Right lung (tissue), 10 donors: ENCODE measurements at places on chromosomes 13 and 19. TPM values are rescaled to one million over a fixed set of nuclear protein-coding genes. Genes with fewer than 3 reads are reported as not detected.

The HDGFL2 gene
- polyA plus RNA-seq: 63.3 TPM

The UBE2L5 gene
- 0.35 TPM for polyA plus RNA-seq

The ZNF382 gene
- 12.1 TPM for polyA plus RNA-seq

The FUT1 gene
- 6.3 TPM for polyA plus RNA-seq

The PRODH2 gene
- not detected for polyA plus RNA-seq

The HSPB6 gene
- polyA plus RNA-seq: 86.0 TPM

The CGB7 gene
- polyA plus RNA-seq: 0.39 TPM

The IGFL3 gene
- polyA plus RNA-seq: not detected

The ACP7 gene
- polyA plus RNA-seq: 0.16 TPM

The LIM2 gene
- not detected for polyA plus RNA-seq

DNA sequence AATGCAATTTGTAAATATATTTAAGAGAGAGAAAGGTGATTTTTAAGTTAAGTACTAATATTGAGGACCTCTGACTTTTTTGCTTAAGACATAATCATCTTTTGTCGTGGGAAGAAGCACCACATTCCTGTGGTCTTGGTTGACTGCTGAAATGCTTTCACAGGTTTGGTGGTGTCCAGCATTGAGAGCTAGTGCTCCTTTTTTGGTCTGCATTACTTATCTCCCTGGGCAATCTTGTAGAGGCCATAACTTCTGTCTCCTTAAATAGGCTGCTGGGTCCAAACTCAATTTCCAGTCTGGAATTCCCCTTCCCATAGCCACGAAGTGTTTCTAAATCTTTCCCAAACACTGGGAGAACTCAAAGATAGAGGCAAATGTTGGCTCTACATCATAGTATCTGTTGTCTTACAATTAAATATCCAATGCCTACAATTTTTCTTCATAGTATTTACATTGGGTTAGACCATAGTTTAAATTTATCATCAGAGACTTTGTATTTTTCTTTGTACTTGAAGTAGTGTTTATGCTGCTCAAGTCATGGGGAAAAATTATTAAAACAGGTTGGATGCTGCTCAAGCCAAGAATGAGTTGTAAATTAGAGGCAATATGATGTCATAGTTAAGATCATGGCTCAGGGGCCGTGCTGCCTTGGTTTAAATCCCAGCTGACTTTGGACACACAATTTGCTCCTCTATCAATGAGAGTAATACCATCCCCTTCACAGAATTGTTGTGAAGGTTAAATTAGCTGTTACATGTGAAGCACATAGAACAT lies 105.6 kb downstream of the POSTN start:
- DNase-seq: no peak

GRCh38 chr13:108609353-108609752 lies 20.1 kb upstream of the MYO16 start:
- DNase-seq: no peak

GRCh38 chr13:29081036-29081435 lies 260.9 kb downstream of the MTUS2 start:
- no peak for DNase-seq

DNA sequence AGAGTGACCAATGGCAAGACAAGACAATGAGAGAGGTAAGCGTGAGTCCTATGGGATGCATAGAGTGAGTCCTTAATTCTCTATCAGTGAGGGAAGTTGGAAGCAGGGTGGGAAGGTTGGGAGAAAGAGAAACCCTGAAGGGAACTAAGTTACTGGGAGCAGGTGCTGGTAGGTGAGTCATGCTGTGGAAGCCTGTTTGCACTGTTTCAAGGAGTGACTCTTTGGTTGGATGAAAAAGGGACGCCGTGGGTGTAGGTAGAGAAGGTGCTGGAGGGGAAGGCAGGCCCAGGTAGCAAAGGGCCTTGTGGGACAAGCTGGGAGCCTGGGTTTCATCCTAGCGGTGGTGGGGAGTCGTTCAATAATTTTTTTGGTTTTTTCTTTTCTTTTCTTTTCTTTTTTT lies 21.9 kb downstream of the IGFL1 start:
- no peak for DNase-seq

- no peak for DNase-seq
Measured at GRCh38 chr13:101709952-101710351, 257.5 kb downstream of the ITGBL1 start.

- DNase-seq: no peak
Measured at GRCh38 chr13:67139551-67139950, 90.6 kb downstream of the PCDH9 start.

DNA sequence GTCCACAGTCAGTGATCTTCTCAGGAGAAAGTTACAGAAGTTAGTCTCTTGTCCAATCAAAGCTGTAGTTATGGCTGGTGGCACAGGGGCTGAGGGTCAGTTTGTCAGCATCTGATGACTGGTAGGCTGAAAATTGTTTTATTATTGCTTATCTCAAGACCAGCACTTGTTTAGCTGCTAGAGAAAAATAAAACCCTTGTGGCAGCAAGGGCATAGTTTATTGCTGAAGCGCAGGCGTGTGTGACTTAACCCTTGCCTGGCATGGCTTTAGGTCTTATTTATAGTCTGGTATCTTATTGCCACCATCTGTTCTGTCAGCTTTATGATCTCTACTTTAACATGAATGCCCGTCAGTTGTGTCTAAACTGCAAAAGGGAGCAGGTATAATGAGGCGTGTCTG lies 154.7 kb downstream of the USP12 start:
- DNase-seq: no peak

DNA sequence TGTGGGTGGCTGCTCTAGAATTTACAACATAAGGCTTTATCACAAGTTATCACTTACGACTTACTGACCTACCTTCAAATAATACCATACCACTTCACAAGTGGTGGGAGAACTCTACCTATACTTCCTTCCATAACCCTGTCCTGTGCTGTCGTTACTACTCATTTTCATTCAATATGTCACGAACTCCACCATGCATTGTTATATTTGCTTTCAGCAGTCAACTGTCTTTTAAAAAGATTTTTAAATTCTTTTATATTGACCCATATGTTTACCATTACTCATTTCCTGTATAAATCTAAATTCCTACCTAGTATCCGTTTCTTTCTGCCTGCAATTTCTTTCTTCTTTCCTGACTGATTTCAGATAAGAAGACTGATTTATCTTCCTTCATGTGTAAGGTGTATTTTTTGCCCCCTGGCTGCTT lies 200.0 kb downstream of the KLF12 start:
- no peak for DNase-seq

DNA sequence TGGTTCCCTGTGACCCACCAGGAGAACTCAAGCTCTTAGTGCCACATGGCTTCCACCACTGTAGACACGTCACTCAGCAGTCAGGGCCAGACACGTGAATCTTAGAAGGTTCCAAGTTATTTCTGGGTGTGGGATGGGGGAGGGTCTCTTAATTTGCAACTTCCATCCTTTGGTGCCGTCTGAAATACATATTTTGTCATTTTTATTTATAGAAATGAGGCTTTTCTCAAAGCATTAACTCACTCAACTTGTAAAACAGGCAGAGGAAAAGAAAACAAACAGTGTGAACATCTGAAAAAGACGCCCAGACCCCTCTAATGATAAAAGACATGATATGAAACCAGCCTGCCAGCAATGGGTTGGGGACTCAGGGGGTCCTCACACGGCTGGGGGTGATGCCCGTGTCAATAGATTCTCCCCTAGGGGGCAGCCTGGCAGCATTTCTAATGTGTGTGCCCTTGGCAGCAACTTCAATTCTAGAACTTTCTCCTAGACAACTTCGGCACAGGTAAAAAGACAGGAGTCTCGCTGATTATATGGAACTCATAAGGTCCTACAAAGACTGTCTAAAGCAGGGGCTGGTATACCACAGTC lies 15.4 kb downstream of the PIP5K1C start:
- no peak for DNase-seq

GRCh38 chr19:2787115-2787514 lies 1.8 kb downstream of the THOP1 start:
- DNase-seq: no peak

- no peak for DNase-seq
Measured at GRCh38 chr19:32318884-32319520, 26.4 kb upstream of the ZNF507 start.

GRCh38 chr13:113646376-113646775 lies 11.6 kb downstream of the ATP4B start:
- no peak for DNase-seq

DNA sequence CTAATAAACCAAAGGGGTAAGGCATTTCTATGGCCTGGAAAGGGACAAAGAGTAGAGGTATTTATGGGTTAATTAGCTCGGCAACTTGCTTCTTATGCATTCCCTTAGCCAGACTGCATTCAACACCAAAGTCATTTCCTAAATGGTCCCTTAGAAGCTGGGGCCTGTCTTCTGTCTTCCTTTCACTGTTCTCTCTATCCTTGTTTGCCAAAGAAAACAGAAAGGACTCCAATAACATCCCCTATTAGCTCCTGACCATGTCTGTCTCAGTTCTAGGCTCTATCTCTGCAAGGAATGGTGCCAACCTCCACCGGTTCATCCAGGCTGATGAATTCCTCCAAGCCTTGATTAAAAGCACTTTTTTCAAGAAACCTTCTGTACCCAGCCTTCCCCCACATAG lies 123.5 kb downstream of the KCTD12 start:
- DNase-seq: no peak

DNA sequence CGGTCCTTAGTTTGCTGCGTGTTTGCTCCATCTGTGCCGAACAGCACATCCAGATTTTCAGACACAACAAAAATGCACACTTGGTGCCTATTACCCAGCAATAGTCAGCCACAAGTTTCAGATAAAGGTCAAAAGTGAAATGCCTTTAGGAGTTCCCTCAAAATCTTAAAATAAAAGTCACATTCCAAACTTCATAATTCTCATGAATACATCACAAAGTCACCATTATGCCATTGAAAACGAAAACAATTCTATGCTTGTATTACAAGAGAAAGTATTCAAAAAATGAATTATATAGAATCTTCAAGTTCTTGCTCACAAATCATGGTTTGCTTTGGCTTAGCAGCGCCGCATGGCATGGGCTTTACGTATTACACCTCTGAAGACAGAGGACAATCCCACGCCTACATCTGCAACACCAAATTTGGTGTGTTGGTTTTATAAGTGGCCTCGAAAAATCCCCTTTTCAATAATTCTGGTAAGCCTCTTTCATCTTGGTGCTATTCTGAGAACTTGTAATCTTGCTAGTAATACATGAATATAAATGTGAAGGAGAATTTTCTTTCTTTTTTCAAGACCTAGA lies 26.6 kb downstream of the COL4A1 start:
- DNase-seq: no peak

DNA sequence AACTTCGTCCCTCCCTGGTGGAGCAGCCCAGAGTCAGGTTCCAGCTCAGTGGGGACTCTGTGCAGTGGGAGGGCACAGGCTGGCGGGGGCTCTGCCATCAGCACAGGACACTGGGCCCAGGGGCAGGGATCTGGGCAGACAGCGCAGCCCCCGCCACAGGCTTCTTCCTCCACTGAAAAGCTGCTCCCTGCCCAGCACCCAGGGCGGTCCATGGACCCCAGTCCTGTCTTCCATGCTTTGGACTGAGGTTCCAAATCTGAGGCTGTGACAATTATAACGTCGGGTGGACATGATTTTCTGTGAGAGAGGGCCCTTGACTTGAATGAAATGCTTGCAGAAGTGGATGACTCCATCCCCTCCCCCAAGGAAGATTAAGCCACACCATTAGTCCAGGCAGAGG lies 21.2 kb upstream of the NCCRP1 start:
- DNase-seq: no peak

DNA sequence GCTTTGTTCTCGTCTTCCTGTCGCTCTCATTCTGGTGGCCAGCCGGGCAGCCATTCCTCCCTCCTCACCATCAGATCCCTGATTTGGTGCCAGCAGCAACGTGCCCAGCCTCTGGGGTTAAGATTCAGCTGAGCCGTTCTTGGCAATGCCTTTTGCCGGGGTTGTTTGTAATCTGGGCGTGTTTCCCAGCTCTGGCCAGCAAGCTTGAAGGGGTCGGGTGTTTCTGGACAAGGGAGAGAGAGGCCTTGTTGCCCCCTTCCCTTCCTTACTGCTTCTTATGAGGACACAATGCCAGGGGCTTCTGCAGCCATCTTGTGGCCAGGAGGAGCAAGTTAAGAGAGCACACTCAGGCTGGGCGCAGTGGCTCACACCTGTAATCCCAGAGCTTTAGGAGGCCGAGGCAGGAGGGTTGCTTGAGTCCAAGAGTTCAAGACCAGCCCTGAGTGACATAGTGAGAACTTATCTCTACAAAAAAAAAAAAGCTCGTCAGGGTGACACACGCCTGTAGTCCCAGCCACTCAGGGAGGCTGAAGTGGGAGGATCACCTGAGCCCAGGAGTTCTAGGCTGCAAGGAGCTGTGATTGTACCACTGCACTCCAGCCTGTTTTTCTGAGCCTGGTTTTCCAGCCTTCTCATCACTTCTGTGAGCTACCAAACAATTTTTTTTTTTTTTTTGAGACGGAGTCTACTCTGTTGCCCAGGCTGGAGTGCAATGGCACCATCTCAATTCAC lies 10.7 kb upstream of the CRTC1 start:
- no peak for DNase-seq

- DNase-seq: no peak
Measured at GRCh38 chr19:38216785-38217641, 7.0 kb downstream of the DPF1 start.

- DNase-seq: no peak
Measured at GRCh38 chr13:64930636-64931035, 2299.5 kb downstream of the PCDH9 start.

GRCh38 chr13:51967482-51968446 lies 43.5 kb downstream of the ATP7B start:
- DNase-seq: no peak

DNA sequence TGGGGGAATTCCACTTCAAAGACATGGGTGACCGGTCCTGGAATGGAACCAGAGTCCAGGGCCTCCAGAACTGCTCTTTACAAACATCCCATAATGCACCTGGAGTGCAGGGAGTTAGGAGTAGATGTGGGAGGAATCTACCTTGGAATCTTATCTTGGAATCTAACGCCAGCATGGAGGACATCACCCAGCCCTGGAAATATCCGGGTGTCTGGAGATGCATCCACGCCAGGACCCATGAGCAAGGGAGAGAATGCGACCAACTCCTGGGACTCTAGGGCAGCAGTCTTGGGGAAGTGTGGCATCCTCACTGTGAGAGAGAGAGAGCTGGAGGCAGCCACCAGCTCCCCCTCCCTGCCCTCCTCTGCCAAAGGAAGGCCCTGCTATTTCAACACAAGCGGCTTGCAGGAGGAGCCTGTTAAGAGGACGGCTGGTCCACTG lies 211.8 kb downstream of the UQCRFS1 start:
- DNase-seq: no peak

GRCh38 chr13:99800951-99801350 lies 170.6 kb downstream of the ZIC5 start:
- DNase-seq: no peak

DNA sequence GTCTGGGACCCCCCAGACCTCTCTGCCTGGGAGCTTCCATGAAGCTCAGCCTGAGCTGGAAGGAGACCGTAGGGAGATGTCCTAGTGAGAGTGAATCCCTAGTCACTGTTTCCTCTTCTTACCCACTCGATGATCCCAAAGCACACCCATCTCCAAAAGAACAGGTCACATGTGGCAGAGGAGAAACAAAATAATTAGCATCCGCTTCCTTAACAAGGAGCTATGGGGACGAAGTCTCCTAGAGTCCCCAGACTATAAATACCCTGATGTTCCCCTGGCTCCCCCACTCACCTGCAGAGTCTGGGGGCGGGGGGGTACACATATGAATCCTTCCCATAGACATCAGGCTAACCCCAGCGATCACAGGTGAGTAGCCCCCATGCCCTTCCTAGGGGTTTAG lies at the start of gene OR1I1:
Gene OR1I1 (plus strand): TSS at position 301 of the 400 bp plus-strand sequence. CDS start 4,855 bp downstream, outside the sequence.
- DNase-seq: no peak
